ENCODE measurements at places on chromosomes 7 and 10.

GRCh38 chr10:5090551-5090950 lies 3.7 kb upstream of the AKR1C3 start:
- no peak for DNase-seq

GRCh38 chr7:127404286-127405072 lies 12.0 kb upstream of the ZNF800 start:
- peak; percentile 20 for DNase-seq

DNA sequence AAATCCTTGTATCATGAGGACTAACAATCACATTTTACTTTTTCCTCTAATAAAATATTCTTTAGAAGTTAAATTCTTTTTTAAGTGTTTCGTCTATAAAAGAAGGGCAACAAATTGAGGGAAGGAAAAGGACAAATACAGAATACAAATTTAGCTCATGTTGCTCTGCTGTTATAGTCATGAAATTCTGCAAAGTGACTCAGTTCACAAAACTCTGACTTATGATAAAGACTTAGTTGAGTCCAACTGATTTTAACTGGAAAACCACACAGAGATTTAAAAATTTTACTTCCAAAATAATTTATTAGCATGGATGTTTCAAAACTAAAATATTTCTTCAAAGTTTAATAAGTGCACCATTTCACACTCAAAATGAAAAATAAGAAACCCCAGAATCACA lies 75.0 kb upstream of the GPR22 start:
- no peak for DNase-seq

DNA sequence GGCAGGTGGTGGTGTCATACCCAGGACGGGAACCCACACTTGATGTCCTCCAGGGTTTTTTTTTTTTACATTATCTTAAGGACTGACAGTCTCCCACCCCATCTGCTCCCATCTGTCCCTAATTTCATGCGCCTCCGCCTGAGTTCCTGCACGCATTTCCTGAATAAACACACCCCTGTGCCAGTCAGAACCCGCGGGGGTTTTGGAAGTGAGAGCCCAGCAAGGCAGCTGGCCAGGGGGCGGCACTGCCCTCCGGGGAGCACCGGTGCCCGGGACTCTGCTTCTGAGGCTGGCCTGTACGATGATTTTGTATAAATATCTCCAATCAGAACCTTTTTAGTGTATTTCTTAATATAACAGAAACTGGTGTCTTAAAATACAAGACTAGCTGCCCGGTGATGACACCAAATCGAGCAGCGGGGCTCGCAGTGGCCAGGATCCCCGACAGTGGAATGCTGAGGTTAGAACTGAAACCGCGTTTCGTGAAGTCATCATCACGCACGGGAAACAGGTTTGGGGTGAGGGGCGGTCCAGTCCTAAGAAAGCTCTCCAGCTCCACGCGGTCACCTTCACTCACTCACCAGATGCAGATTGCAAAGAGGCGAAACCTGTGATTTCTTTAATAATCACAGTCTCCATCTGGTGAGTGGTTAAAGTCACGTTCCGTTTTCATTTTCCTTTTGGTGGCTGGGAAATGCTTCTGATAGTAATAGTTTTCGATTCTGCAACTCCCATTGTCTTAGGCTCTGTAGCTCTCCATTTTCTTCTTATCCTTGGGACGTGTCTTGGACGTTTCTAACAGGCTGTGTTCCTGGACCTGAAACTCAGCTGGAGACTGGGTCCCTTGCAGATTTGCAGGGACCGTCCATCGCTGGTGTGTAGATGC lies 19.7 kb downstream of the BNIP3 start:
- no peak for DNase-seq

GRCh38 chr10:49282879-49283341 lies 16.1 kb upstream of the C10orf71 start:
- no peak for DNase-seq
